ENCODE measurements at places on chromosomes 12 and 14. TPM values are rescaled to one million over a fixed set of nuclear protein-coding genes. Genes with fewer than 3 reads are reported as not detected.

Gene SLC4A8
- 0.33 TPM for total RNA-seq

Gene KRT6B
- not detected for total RNA-seq

Gene KCNH3
- total RNA-seq = 2.1 TPM

Gene MYF6
- not detected for total RNA-seq

Gene PCED1B
- 1.5 TPM for total RNA-seq

Gene CCDC60
- not detected for total RNA-seq

Data from thyroid gland (tissue), 4 donors.